ENCODE measurements at places on chromosomes 16 and 17.

- no peak for DNase-seq
Measured at GRCh38 chr16:74321356-74321755, 24.7 kb downstream of the PSMD7 start.

DNA sequence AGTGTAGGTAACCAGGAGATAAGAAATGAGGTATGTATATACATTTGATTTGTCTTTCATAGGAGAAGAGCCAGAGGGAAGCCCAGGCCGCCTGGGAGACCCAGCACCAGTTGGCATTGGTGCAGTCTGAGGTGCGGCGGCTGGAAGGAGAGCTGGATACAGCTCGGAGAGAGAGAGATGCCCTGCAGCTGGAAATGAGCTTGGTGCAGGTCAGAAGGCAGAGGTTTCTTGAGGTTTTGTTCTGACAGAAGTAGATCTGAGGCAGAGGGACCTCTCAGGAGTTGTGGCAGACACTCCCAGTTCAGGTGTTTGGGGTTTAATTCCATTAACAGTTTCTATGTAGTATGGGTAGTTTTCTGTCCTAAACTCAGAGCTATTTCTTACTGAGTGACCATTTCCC is 8.0 kb downstream of the CNTROB start:
- no peak for DNase-seq

DNA sequence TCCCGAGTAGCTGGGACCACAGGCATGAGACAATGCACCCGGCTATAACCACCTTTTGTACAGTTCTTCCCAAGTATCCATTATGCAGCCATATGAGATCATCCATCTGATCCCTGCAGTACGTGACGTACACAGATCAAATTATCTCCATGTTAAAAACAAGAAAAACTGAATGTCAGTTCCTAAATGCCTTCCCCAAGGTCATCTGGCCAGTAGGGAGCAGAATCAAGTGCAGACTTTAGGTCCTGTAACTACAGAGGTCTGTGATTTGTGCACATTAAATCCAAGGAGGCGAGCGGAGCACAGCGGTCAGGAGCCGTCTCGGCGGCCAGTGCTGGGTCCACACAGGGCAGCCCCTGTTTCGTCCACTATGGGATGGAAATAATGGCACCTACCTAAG is 23.7 kb downstream of the ZCCHC14 start:
- no peak for DNase-seq

GRCh38 chr17:59830007-59830630 is 62.6 kb downstream of the TUBD1 start:
- no peak for DNase-seq

DNA sequence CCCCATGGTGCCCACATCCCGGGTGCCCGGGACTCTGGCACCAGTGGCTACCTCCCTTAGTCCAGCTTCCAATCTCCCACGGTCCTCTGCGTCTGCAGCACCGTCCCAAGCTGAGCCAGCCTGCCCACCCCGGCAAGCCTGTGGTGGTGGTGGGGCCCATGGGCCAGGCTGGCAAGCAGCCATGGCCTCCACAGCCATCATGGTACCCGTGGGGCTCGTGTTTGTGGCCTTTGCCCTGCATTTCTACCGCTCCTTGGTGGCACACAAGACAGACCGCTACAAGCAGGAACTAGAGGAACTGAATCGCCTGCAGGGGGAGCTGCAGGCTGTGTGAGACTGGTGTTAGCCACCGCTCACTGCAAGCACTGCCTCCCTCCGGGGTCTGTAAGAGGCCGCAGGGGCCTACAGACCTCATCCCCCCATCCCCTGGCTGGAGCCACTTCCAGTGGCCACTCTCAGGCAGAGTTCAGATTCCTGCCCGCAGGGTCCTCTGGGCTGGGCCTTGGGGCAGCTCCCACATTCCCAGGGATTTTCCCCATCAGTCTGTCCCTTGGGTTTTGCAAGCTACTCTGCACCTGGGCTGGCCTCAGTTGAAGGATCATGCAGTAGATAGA is 3.9 kb upstream of the SETD1A start:
- DNase-seq: peak; percentile 49

DNA sequence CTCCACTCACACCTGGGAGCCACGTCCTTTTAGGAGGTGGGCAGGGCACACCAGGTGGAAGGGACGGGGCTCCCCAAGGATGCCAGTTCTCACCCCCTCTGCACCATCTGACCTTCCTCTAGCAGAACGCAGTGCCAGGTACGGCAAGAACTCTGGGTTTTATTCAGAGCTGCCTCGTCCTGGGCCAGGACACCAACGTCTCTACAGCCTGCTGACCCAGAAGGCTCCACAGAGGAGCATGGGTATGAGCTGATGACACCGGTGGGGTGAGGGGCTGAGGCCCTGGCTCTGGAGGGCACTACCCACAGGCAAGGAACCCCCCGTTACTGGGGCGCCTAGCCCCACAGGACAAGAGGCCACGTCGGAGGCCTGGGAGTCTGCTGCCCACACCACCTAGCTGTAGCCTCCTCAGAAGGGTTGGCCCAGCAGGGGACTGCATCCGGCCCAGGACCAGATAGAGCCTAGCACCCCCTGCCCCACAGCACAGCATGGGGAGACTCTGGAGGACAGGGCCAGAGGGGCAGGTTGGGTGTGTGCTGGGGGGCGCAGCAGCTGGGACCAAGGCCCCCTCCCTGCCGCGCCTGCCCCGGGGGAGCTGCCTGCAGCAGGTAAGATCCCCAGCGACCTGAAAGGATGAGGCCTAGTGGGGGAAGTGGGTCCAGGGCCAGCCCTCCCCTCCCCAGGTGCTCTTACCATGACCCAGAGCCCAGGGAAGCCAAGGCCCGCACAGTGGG is 13.9 kb downstream of the BCAR1 start:
- no peak for DNase-seq

- DNase-seq: no peak
Measured at GRCh38 chr16:74322301-74322710, 25.7 kb downstream of the PSMD7 start.

DNA sequence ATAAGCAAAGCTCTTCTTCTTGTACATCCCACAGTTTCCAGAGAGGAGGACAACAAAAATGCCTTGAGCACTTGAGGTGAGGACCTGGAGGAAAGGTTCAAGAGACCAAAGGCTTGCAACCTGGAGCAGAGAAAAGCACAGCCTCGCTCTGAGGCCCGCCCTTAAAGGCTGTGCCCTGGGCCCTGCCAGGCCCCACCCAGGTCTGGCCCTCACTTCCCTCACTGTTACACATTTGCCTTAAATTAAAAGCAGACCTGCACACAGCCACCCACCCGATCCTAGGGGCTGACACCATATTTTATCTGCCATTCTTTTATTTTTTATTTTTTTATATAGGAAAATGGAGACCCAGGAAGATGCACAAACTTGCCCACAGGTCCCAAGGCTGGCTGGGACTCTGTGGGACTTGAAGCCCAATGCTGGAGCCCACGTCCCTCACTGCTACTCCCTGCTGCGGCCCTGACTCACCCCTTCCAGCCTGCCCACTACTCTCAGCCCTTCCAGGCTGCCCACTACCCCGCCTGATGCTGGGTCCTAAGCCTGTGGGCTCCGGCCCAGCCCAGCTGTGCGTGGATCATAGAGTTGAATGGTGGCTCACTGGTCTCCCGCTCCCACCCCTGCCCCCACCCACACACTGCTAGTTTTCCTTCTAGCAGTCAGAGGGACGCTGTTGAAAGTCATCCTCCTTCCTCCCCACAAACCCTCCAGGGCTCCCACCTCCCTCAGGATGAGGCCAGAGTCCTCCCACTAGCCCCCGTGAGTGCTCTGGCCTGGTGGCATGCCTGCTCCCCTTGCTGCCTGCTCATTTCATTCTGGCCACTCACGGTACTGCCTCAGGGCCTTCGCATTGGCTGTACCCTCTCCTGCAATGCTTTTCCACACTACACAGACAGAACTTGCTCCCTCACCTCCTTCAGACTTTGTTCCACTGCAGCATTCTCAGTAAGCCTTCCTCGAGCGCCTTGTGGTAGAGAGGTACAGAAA is 77.6 kb upstream of the MED9 start:
- DNase-seq: no peak

- no peak for DNase-seq
Measured at GRCh38 chr16:9033125-9033830, 58.2 kb upstream of the HAPSTR1 start.

DNA sequence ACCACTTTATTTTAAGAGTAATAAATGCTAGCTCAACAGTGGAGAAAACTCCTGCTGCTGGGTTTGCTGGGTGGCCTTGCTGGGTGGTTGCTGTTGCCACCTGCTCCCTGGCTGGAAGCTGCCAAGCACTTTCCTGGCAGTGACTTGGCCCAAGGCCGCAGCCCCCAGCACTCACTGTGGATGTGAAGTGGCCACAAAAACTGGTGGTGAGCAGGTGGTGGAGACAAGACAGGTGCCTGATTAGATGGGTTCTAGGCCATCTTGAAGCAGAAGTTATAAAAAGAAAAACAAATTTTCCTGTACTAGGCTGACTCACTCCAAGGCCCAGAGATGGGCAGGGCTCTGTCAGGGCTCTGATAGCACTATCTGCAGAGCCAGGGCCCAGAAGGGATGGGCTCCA is 224.7 kb upstream of the NLRP1 start:
- no peak for DNase-seq

- no peak for DNase-seq
Measured at GRCh38 chr16:82119405-82119804, 50.6 kb downstream of the MPHOSPH6 start.

GRCh38 chr17:53058031-53058430 is 764.7 kb upstream of the KIF2B start:
- DNase-seq: no peak

- no peak for DNase-seq
Measured at GRCh38 chr16:56252835-56253234, 61.5 kb downstream of the GNAO1 start.

DNA sequence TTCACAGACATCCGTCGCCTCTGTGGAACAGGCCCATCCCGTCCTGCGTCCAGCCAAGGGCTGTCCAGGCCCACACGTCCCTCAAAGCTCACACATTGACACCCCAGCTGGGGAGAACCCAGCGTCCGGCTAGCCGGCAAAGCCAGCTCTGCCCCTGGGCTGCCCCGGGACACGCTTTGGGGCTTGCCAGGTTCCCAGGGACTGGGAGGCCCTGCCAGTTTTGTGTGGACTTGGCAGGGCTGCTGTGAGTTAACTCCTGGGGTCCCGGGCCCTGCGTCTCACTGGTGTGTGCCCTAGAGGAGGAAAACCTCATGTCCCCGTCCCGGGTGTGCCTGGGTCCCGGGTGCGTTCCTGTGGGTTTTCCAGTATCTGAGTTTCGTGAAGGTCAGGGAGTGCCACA is 6.3 kb downstream of the SOX8 start:
- DNase-seq: no peak

DNA sequence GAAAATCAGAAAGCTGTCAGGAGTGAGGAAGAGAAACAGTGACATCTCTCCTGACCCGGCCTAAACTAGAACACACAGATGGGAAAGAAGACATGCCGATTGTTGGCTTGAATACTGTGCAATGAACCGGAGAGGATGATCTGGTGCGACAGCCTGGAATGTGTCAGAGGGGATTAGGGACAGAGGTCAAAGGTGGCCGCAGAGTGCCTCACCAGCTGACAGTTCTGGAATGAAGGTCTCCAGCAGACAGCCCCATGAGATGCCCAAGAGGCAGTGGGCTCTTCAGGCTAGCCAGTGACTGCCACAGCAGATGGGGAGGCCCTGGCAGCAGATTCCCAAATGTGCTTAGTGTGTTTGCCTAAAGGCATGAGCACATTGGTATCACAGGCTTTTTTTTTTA is 623.2 kb downstream of the CDH8 start:
- DNase-seq: no peak

GRCh38 chr17:58066401-58066800 is 16.8 kb upstream of the DYNLL2 start:
- no peak for DNase-seq

DNA sequence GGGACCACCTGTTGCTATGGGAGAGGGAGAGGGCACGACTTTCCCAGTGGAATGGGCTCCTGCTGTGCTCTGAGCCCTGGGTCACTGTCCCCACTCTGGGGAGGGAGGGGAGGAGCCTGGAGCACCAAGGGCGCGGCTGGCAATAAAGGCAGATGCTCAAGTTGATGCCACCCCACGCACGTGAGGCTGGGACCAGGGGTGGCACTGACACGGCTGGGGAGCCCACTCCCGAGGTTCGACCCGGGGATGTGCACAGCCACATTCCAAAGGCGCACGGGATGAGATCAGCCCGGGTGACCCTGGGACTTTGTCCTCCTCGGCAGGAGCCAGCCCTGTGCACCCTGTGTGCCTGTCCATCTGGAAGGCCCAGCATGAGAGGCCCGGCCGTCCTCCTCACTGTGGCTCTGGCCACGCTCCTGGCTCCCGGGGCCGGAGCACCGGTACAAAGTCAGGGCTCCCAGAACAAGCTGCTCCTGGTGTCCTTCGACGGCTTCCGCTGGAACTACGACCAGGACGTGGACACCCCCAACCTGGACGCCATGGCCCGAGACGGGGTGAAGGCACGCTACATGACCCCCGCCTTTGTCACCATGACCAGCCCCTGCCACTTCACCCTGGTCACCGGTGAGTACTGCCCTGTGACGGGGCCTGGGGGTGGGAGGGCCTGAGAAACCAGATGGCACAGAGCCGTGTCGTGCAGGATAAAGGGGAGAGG is at the start of gene ENPP7:
TSS of gene ENPP7 (plus strand) at position 175 of the 715 bp plus-strand sequence. CDS start at position 372, 197 bp downstream.
- DNase-seq: no peak

GRCh38 chr17:40427002-40427491 is 9.4 kb upstream of the TOP2A start:
- DNase-seq: no peak

GRCh38 chr17:69581061-69581961 is 166.8 kb downstream of the MAP2K6 start:
- no peak for DNase-seq

DNA sequence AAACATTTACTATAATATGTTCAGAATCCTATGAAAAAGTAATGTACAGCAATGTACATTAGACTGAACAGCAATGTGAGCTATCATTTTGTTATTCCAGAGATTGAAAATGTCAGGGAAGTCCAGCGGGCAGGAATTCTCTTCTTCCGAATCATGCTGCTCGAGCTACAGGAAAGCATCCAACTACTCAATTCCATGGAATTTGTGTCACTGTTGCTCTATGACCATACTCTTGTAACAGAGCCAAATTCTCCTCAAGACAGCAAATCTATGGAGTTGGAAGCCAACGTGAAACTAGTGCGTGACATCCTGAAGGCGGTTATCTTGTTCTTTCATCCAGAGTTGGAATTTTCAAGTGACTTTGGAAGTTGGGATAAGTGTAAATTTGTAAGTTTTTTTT is 24.8 kb upstream of the NSRP1 start:
- DNase-seq: no peak

DNA sequence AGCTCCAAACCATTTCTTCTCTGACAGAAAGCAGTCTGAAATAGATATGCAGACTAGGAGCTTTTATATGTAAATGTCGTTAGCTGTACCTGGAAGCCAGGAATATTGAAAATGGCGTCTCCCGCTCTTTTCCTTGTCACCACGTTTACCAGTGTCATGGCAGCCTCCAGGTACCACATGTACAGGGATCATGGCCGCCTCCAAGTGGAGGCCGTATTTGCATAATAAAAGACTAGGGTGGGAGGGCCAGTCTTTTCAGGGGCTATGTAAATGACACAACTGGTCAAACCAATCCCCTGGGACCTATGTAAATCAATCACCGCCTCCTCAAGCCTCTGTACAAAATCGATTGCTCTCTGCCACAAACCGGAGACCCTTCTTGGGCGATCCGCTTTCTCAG is 54.3 kb downstream of the MYOCD start:
- no peak for DNase-seq

- no peak for DNase-seq
Measured at GRCh38 chr17:50268026-50268425, 6.2 kb upstream of the TMEM92 start.

Data from effector CD4-positive, alpha-beta T cell (primary cell).